ENCODE measurements at places on chromosomes 7 and 10. TPM values are rescaled to one million over a fixed set of nuclear protein-coding genes. Genes with fewer than 3 reads are reported as not detected.

The NKX2-3 gene
- not detected for total RNA-seq

The THSD7A gene
- 0.68 TPM for total RNA-seq

The URGCP gene
- 19.5 TPM for total RNA-seq

The PNLIPRP2 gene
- total RNA-seq = 0.28 TPM

The HSPA12A gene
- 5.2 TPM for total RNA-seq

- H3K4me1 ChIP-seq = no peaks in the 10 kb centered on the region
- H3K27me3 ChIP-seq = no peaks in the 10 kb centered on the region
- H3K36me3 ChIP-seq = no peaks in the 10 kb centered on the region
- no peak overlapping the region for H3K27ac ChIP-seq
Measured at GRCh38 chr7:81604808-81605174, 165.1 kb downstream of the HGF start.

DNA sequence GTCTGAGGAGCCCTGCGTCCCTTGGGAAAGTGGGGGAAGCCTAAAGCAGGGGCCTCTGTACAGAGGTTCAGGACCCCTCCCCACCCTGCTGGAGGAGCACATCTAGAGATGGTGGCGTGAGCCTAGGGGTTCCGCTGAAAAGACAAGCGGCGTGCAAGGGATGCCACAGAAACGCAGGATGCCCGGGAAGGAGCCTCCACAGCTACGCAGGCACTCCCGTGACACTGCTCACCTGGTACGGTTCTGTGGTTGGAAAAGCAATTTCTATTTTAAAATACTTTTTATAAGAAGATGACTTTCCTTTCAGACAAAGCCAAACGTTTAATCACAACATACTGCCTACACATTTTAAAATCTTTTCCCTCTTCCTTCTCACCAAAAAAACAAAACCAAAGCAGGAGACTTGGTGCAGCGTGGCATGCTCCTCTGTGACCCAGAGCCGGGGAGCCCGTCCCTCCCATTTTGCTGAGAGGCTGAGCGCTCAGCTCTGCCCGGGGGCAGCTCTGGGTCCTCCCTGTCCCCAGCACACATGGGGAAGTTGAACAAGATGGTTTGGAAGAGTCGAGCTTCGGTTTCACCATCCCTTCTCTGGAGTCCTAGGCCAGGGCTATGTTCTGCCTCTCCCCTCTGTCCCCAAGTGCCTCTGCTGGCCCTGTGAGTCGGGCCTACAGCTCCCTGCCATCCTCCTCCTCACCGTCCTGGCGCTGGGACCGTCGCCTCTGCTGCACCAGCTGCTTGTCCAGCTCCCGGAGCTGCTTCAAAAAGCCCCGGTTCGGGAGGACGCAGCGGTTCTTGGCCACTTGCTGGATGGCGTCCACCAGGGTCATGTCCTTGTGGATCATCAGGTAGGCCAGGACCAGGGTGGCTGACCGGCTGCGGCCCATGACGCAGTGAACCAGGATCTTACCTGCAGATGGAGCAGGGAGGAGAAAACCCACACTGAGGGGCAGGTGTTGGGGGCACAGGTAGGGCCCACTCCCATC, 74.0 kb upstream of the SAMD8 start:
- H3K4me3 ChIP-seq = no peak overlapping the region
- no peak overlapping the region for H3K27ac ChIP-seq
- H3K36me3 ChIP-seq = no peaks in the 10 kb centered on the region

DNA sequence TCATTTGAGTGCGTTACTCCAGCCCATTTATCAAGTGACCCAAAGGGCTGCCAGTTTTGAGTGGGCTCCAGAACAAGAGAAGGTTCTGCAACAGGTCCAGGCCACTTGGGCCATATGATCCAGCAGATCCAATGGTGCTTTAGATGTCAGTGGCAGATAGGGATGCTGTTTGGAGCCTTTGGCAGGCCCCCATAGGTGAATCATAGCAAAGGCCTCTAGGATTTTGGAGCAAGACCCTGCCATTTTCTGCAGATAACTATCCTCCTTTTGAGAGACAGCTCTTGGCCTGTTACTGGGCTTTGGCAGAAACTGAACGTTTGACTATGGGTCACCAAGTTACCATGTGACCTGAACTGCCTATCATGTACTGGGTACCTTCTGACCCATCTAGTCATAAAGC, 358.8 kb upstream of the SEMA3C start:
- H3K27me3 ChIP-seq = no peaks in the 10 kb centered on the region
- no peak for DNase-seq
- H3K36me3 ChIP-seq = no peaks in the 10 kb centered on the region
- no peak overlapping the region for H3K27ac ChIP-seq
- no peak overlapping the region for H3K4me3 ChIP-seq

DNA sequence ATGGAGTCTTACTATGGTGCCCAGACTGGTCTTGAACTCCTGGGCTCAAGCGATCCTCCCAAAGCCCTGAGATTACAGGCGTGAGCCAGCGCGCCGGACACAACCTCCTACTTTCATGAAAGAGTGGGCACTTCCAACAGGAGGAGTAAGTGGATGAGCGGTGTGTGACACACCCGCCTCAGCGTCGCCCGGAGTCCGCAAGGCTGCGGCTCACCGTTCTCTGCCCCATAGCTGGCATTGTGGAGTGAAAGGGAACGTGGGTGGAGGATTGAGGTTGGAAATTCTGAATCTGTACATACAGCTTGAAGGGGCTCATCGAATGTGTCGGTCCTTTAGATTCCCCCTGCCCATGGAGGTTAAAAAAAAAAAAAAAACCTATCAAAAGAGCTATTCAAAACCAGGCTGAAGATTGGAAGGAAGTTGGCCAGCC, 524 bp upstream of the PRXL2A start:
- DNase-seq = no peak
- peaks cover 39% of the 10 kb centered on the region for H3K4me1 ChIP-seq
- H3K27me3 ChIP-seq = peaks cover 26% of the 10 kb centered on the region
- peak overlapping the region; percentile 88 for H3K4me3 ChIP-seq
- peak overlapping the region; percentile 60 for H3K27ac ChIP-seq

GRCh38 chr7:151767557-151767956, 109.4 kb downstream of the PRKAG2 start:
- no peaks in the 10 kb centered on the region for H3K36me3 ChIP-seq
- H3K4me1 ChIP-seq = peaks cover 7% of the 10 kb centered on the region
- peaks cover 6% of the 10 kb centered on the region for H3K27me3 ChIP-seq

GRCh38 chr10:106931159-106931852, 233.2 kb downstream of the SORCS1 start:
- peaks cover 3% of the 10 kb centered on the region for H3K36me3 ChIP-seq
- H3K27ac ChIP-seq = no peak overlapping the region
- DNase-seq = no peak
- no peak overlapping the region for H3K4me3 ChIP-seq
- H3K27me3 ChIP-seq = peaks cover 73% of the 10 kb centered on the region
